ENCODE measurements at places on chromosomes 5 and 9. TPM values are rescaled to one million over a fixed set of nuclear protein-coding genes. Genes with fewer than 3 reads are reported as not detected.

DBH gene
- total RNA-seq = not detected

SPATA31A1 gene
- not detected for total RNA-seq

IL5 gene
- not detected for total RNA-seq

FOXD4L3 gene
- not detected for total RNA-seq

NPR3 gene
- 0.08 TPM for total RNA-seq

VLDLR gene
- total RNA-seq = 8.3 TPM

CDKN2B gene
- 18.0 TPM for total RNA-seq

CDH18 gene
- not detected for total RNA-seq

ABO gene
- not detected for total RNA-seq

CD180 gene
- not detected for total RNA-seq

CNTNAP3B gene
- total RNA-seq = 1.4 TPM

SAXO1 gene
- not detected for total RNA-seq

HMCN2 gene
- not detected for total RNA-seq

WHRN gene
- 3.7 TPM for total RNA-seq

Measured in hair follicular keratinocyte (primary cell).